ENCODE measurements at places on chromosomes 5 and 9. TPM values are rescaled to one million over a fixed set of nuclear protein-coding genes. Genes with fewer than 3 reads are reported as not detected.

The BSPRY gene
- total RNA-seq, result 0.15 TPM

The PCDHB15 gene
- total RNA-seq, result 0.91 TPM

The COL27A1 gene
- total RNA-seq, result 13.0 TPM

The PTPN3 gene
- 6.3 TPM for total RNA-seq

The DDX4 gene
- total RNA-seq, result not detected

The PFN3 gene
- not detected for total RNA-seq

The OR1J2 gene
- total RNA-seq, result not detected

The OMD gene
- 0.08 TPM for total RNA-seq

The PCA3 gene
- total RNA-seq, result 0.59 TPM

The NUTM2G gene
- total RNA-seq, result not detected

The KIF27 gene
- total RNA-seq, result 2.0 TPM

The NSA2 gene
- 188 TPM for total RNA-seq

The NR2F1-AS1 gene
- 11.3 TPM for total RNA-seq

The APBB3 gene
- total RNA-seq, result 16.9 TPM

The TMEM215 gene
- total RNA-seq, result not detected

The GGTA1 gene
- not detected for total RNA-seq

The PCSK1 gene
- total RNA-seq, result not detected

The NR5A1 gene
- total RNA-seq, result not detected

The RIC1 gene
- 26.6 TPM for total RNA-seq

The SLC25A2 gene
- total RNA-seq, result not detected

The CARD6 gene
- total RNA-seq, result 3.0 TPM

The NIM1K gene
- total RNA-seq, result 0.04 TPM

The PIP5K1B gene
- 0.36 TPM for total RNA-seq

The FRRS1L gene
- total RNA-seq, result 0.02 TPM

The FAM81B gene
- total RNA-seq, result not detected

The TSLP gene
- 0.69 TPM for total RNA-seq

The NTNG2 gene
- total RNA-seq, result 0.26 TPM

The DPM2 gene
- 46.4 TPM for total RNA-seq

The IFNB1 gene
- not detected for total RNA-seq

The HRH2 gene
- not detected for total RNA-seq

The GZMA gene
- not detected for total RNA-seq

The LURAP1L gene
- 5.3 TPM for total RNA-seq

The BARHL1 gene
- total RNA-seq, result not detected

The LRRTM2 gene
- total RNA-seq, result 0.89 TPM

The SCGB3A2 gene
- not detected for total RNA-seq

The SARDH gene
- total RNA-seq, result 15.7 TPM

The RALGDS gene
- total RNA-seq, result 21.5 TPM

The MARCHF3 gene
- total RNA-seq, result 35.0 TPM

The CACNA1B gene
- not detected for total RNA-seq

The MYMK gene
- 1.1 TPM for total RNA-seq

The PPIC gene
- total RNA-seq, result 16.5 TPM

The ACTBL2 gene
- total RNA-seq, result 0.05 TPM

The MCC gene
- total RNA-seq, result 26.9 TPM

The PCDHGA11 gene
- 1.3 TPM for total RNA-seq

The ISCA1 gene
- 93.1 TPM for total RNA-seq

The OLFM1 gene
- not detected for total RNA-seq
